ENCODE measurements at places on chromosomes 2 and 18. TPM values are rescaled to one million over a fixed set of nuclear protein-coding genes. Genes with fewer than 3 reads are reported as not detected.

CTIF gene
- 25.6 TPM for polyA plus RNA-seq

CLEC4F gene
- 0.15 TPM for polyA plus RNA-seq

ATOH8 gene
- 13.6 TPM for polyA plus RNA-seq

RTP5 gene
- polyA plus RNA-seq: not detected

SEPTIN10 gene
- polyA plus RNA-seq: 114 TPM

TMEM169 gene
- 16.2 TPM for polyA plus RNA-seq

SULT1C4 gene
- 44.6 TPM for polyA plus RNA-seq

GPR45 gene
- polyA plus RNA-seq: not detected

NOSTRIN gene
- 38.5 TPM for polyA plus RNA-seq

DNA sequence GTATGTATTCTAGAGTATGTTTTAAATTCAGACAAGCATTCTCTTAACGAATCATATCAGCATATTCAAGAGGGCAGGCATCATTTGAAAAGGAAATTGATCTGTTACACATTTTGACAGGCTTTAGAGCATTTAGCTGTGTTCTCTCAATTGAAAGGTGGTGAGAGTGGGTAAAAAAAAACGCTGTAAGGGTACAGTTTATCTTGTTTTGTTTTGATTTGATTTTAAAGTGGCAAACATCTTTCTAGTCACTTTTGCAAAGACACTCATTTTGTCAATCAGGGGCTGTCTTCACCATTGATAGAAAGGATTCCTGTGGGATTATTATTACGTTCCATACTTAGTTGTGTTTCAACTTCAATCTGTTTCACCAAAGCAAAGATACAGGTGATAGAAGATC lies 2.2 kb downstream of the CDH19 start:
- DNase-seq: no peak

DNA sequence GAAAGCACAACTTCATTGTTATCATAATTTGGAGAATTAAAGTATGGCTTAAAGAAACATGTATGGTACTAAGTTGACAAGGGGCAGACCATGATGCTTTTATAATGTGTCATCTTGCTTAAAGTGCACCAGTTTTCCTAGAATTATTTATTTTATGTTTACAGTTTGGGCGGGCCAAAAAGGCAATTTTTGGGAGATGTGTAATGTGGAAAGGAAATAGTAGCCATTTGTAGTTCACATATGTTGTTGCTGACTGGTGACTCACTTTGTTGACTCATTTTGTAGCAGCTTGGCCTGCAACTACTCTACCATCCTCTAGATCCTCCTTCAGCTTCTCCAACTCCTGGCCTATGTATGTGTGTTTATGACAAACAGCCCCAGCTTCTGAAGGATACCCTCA lies 7.7 kb downstream of the ZSCAN30 start:
- no peak for DNase-seq

DNA sequence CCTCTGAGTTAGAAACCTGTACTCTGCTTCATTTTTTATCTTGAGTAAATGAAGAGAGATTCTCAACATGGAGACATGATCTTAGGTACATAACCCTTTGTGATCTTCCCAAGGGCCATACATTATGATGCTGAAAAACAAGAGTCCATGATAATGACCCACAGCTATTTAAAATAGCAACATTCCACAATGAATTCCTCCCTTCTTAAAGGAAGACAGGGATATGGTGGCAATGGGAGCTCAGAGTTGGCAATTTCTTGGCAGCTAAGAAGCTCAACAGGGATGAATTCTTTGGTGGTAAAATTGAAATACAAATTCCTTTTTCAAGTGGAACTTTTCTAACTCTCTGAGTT lies 638.5 kb downstream of the CNTNAP5 start:
- no peak for DNase-seq

GRCh38 chr18:11074889-11075288 lies 74.5 kb downstream of the PIEZO2 start:
- DNase-seq: no peak

- DNase-seq: no peak
Measured at GRCh38 chr2:148538375-148538774, 106.2 kb upstream of the EPC2 start.

GRCh38 chr2:9909106-9909505 lies 42.4 kb upstream of the GRHL1 start:
- DNase-seq: no peak

DNA sequence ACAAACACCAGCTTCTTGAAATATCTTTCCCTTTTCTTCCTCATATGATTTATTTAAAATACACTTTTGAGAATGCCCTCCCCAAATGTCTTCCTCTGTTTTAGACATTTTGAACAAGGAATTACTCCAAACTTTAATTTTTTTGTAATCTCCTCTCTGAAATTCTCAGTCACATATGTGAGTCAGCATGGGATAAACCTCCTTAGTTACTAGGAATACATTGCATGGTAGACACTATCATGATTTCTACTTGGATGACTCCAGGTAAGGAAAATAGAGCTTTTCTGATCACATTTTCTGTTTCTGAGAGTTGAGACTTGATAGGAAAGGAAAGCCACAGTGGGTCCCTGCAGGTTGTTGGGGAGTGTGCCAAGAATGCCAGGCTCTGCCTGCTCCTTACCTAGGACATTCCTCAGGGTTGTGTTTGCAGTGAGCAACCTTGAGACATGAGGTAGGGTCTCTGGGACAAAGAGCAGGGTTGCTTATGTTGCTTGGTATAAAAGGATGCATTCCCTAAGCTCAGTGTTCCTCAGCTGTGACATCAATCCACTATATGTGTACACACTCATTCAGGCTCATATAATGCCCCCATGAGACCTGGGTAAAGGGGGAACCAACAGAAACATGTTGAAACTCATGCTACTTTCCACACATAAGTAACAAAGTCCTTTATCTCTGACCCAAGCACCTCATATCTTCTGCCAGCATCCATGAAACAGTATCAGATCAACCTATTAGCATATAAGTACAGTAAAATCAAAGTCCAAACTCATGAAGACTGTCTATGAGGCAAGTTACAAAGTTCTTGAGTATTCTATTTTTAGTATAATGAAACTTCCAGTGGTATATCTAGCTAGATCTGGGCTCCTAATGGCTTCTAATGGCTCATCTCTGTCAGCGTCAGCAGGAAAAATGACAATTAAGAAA lies 112.8 kb upstream of the SCN1A start:
- no peak for DNase-seq

GRCh38 chr2:51224790-51225189 lies 192.9 kb upstream of the NRXN1 start:
- no peak for DNase-seq

DNA sequence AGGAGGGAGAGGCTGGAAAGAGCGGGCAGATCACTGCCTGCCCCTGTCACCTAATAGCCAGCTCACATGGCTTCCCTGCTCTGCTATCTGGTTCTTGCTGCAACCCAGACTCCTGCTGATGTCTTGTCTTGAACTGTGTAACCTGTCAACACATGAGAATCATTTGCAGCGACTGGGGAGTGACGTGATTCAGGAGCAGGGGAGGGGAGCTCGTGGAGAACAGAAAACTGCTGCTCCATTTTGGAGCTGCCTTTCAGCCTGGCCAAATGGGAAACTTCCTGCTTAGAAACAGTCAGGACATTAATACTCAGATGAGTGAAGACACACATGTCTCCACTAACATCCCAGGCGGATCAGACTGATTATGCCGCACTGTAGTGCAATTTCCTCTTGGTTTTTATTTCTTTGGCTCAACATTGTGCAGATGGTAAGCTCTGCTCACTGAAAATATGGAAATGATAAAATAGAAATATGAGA lies 38.1 kb downstream of the RPL37A start:
- DNase-seq: no peak

DNA sequence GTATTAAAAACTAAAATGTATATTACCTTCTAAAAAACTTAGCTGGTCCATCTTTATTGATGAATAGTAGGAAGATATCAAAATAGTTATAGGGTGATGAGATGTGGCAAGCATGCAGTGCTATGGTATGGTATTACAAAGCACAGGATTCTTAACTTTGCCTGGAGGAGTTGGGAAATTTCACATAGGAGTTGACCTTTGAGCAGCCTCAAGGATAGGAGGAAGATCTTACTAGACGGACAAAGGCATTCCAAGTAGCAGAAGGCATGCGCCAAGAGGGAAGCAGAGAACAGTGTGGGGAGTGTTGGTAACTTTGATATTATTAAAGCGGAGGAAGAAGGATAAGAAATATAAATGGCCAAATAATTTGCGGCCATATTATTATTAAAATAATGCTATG lies 60.0 kb downstream of the TTC21B start:
- DNase-seq: no peak

GRCh38 chr2:127578411-127578810 lies 42.9 kb downstream of the MYO7B start:
- DNase-seq: no peak
